IPS-NIHi11 (cell line): ENCODE measurements at places on chromosomes 1 and 21.

DNA sequence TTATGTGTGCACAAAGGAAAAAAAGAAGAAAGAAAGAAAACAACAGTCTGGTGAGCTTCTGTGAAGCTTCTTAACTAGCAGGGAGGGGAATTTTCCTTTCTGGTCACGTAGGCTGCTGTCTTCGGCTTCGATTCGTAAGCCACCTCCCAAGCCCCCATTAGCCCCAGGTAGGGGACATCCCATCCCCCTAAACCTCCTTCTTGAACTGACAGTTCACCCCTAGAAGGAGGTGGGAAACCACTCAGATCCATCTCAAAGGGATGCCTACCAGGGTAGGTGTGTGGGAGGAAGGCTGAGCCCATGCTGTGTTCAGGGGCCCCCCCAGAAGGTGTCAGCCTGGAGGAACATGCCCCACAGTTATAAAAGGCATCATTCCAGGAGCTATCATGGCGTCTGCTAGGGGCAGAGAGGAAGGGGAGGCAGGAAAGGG, 25.8 kb downstream of the CD247 start:
- no peak for DNase-seq

DNA sequence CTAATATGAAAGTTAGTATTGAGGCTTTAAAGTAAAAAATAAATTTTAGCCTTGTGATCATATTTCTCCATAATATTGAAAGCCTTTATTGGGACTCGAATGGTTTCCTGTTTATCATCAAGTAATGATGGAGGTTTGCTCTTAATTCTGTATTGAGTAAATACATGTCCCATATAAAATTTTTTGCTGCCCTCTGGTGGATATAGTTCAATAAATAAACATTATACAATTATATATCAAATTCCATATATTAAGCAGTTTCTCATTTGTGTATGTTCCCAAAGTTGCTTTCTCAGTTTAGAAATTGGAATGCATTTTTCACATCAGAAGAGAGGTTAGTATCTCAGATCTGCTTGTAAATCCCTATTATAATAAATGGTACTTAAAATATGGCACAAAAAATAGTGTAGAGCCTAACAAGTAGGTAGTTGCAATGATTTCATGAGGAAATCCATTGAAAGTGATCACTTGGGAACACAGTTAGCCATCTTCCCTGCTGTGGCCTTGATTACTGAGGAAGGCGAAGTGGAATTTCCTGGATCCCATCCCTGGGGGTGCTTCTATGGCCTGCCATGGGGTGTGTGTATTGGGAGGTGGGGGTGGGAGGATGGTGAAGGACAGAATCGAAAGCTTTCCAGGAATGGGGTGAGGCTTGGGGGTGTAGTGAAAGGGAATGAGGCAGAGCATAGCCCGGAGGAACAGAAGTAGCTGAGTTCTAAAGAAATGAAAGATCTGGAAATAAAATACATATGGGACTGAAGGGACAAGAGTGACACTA, 84.1 kb upstream of the C21orf91 start:
- DNase-seq = peak; percentile 14

DNA sequence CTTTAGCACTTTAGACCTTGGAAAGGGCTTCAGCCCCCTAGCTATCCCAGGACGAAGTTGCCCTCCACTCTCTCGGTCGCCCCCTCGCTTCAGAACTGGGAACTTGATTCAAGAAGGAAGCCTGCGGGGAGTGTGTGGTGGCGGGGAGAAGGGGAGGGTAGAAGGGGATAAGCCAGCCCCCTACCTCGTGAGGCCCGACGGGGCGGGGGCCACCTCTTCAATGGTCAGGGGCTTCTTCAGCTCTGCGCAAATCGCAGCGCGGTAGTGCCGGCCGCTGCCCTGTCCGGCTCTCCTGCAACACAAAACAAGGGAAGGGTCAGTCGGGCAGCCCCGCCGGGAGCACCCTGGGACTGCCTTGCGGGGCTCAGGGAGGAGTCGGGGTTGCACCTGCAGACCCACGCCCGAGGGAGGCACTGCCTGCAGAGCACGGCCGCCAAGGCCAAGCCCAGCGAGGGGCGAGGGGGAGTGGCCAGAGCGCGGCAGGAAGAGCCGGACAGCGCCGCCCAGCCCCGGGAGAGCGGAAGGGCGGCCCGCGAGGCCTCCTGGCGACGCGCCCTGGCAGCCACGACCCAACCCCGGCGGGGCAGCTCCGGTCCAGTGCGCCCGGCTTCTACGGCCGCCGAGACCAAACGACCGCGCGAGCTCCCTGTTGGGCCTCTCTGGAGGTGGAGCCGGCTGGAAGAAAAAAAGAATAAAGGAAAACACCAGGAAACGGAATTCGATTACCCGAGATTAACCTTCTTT, 56.2 kb upstream of the RASAL2 start:
- peak; percentile 96 for DNase-seq

- DNase-seq = peak; percentile 29
Measured at GRCh38 chr1:227322376-227322775, 4.1 kb upstream of the CDC42BPA start.

DNA sequence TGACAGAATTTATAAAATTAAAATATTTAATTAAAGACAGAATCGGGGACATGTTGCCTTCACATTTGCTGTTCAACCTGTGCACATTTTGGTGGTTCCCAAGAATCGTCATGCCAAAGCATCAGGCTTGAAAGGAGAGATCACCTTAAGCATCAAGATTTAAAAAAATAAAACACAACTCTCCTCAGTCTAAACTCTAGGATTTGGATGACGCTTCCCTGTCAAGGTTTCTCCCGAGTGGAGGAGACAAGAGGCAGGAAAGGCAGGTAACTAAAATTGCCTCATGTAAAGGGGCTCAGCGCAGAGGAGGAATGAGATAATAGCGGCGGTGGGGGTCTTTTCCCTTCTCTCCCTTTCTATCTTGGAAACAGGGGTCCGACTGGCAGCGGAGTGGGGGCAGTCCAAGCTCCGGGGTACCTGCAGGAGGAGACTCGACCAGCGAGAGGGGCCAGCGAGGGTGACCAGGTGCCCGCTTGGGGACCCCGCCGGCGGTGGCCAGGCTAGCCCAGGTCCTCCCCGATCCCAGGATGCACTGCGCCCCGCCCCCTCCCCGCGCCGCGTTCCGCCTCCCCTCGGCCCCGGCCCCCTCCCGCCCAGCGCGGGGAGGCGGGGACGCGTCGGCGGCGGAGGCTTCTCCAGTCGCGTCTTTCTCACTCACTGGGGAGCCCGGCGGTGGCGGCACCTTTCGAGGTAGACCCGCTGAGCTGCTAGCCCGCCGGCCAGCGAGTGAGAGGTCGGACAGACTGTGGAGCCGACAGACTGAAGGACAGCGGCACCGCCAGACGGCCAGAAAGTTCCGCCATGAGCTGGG, at the start of gene FNBP1L:
Gene FNBP1L, plus strand, starts transcription at position 638 of the 811 bp plus-strand sequence. Its CDS starts 164 bp downstream, at position 802.
- DNase-seq = peak; percentile 98

DNA sequence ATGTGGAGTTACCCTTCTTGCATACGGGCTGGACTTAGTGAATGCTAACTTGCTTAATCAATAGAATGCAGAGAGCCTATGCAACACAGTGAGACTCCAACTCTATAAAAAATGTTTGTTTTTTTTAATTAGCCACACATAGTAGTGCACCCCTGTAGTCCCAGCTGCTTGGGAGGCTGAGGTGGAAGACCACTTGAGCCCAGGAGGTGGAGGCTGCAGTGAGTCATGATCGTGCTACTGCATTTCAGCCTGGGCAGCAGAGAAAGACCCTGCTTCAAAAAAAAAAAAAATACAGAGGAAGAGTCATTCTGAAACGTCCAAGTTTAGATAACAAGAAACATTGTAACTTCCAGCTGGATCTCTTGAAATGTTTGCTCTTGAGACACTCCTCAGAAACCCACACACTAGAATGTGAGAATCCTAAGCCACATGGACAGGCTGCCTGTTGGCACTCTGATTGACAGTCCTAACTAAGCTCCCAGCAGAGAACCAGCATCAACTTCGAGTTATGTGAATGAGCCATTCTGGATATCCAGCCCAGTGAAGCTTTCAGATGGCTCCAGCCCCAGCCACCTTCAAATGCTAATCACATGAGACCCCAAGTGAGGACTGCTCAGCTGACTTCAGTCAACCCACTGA, 20.0 kb upstream of the CAP1 start:
- no peak for DNase-seq

DNA sequence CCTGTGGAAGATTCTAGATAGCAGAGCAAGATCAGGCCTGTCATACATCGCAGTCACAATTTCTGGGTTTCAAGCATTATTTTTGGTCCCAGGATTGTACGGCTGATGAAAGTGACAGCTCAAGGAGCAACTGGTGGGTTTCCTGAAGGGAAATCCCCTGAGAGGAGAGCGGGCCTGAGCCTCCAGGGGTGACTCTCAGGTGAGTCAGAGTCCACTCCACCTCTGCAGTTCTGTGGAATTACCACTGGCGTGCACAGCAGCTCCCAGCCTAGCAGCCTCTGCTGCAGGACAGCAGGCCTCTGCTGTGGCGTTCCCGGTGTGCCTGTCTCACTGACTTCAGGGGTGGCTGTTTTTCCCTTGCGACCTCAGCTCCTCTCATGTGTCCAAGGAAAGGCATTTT, 24.4 kb downstream of the SLC66A1 start:
- no peak for DNase-seq

- DNase-seq = no peak
Measured at GRCh38 chr1:160432371-160432786, 32.0 kb downstream of the VANGL2 start.

DNA sequence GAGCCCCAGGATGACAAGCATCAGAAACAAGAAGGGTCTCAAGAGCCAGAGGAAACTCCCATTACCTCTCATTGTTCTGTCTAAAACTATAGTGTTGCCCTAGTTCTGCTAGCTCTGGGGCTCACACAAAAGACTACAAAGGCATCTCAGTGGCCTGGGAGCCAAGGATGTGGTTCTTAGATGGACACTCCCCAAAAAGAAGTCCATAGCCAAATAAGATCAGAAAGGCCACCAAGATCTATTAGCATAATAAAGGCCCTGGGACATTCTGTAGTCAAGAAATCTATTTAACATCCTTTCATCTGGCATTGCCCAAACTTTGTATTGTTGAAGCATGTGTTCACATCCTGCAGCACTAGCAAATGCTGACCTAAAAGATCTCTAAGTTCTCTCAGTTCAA, 99.5 kb downstream of the EDEM3 start:
- DNase-seq = no peak

DNA sequence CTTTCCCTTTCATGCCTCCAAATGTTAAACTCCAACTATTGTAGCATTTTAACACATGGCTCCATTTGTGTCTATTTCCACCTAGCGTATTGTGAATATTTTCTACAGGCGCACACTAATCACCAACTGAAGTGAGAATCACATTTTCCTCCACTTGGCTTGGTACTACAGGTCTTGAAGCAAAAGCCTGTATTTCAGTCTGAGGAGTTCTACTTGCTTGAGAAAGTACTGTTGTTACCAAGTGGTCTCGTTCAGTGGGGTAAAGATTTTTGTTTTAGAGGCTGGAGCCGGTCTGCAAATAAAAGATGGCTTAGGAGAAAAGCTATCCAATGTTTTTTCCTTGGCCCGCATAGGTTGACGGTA, 550 bp upstream of the PTBP2 start:
- no peak for DNase-seq

DNA sequence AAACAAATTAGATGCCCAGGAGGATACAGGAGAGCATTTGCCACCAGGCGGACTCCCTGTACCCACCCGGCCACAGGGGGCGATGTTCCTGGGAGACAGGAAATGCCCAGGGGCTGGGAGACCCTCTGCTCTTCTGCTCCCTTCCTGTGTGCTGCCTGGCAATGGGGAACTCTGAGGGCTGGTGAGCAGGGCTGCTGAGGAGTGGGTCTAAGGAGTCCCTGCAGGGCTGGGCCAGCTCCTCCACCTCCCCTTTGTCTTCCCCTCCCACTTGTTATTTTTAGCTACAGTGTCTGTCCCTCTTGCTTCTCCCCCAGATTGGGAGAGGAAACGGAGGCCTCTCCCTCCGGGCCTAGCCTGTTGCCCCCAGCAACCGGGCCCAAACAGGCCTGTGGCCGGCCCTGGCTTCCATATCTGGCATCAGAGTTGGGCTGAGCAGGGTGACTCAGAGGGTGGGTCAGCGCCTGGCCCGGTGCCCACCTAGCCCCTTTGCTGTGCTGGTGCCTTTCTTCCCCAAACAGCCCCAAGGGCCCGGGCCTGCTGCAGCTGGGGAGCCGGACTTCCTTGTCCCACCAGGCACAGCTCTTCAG, 11.6 kb downstream of the LMNA start:
- no peak for DNase-seq

- no peak for DNase-seq
Measured at GRCh38 chr1:84705513-84705912, 15.3 kb upstream of the SSX2IP start.

DNA sequence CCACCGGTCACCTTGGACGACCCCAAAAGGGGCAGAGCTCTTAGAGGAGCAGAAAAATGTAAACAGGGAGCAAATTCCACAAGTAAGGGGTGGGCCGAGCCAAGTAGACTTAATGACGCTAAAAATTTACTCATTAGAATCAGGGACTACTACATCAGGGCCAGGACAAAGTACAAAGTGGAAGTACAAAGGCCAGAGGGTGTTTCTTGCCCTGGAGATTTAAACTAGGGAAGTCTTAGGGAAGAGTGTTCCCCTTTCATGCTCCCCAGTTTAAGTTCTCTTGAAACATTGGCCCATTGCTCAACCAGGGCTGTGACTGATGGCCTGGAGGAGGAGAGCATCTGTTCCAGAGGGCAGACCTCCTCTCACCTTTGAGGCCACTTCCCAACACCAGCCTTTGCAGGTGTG, 48.6 kb downstream of the BACH1 start:
- no peak for DNase-seq

DNA sequence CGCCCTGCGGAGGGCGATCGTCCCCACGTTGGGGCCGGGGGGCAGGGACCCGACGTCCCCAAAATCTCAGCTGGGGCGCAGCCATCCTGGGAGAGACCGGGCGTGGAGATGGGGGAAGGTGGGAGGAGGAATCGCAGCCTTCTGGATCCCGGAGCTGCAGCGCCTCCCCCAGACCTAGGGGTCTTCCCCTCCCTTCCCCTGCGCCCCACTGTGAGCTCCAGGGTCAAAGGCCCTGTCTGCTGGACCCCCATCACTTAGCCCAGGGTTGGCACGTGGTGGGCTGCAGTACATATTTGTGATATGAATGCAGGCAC, 90.2 kb upstream of the VAMP3 start:
- peak; percentile 73 for DNase-seq

DNA sequence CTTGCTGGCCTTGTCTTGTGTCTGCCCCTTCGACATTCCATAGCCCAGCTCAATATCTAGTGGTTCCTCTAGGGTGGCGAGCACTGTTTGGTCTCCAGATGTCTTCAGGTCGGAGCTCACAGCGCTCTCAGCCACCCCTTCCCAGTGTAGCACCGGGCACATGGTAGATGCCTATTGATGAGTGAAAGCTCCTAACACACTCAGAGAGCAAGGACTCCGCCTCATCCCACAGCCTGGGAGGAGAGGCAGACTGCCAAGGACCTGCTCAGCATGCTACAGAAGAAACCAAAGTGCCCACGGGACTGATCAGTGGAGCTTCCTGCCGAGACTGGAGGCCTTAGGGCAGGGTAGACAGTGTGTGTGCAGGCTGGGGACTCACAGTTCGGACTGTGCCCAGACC, 10.9 kb downstream of the PCSK9 start:
- no peak for DNase-seq
